ENCODE measurements at places on chromosomes 7 and 10. TPM values are rescaled to one million over a fixed set of nuclear protein-coding genes. Genes with fewer than 3 reads are reported as not detected.

Gene FAM25C
- not detected for total RNA-seq

Gene PRPS1L1
- total RNA-seq = not detected

Gene ETV1
- 34.4 TPM for total RNA-seq

Gene HKDC1
- total RNA-seq = 1.7 TPM

Gene LRRC18
- not detected for total RNA-seq

Gene PON1
- total RNA-seq = not detected

Gene C10orf53
- total RNA-seq = not detected

Gene AKR1C8
- total RNA-seq = not detected

Gene SPACDR
- 0.25 TPM for total RNA-seq

Gene NET1
- total RNA-seq = 16.5 TPM

Gene AASS
- 15.2 TPM for total RNA-seq

Gene RSPH10B
- 2.7 TPM for total RNA-seq

Gene ANKRD2
- total RNA-seq = not detected

Gene RARRES2
- 12.0 TPM for total RNA-seq

Gene INPP5F
- 123 TPM for total RNA-seq

Gene ZNF488
- 2.0 TPM for total RNA-seq

Gene PARD3
- 13.3 TPM for total RNA-seq

Gene ADGRA1
- 3.9 TPM for total RNA-seq

Gene GNGT1
- not detected for total RNA-seq

Gene UCMA
- total RNA-seq = not detected

Gene MYL7
- 0.25 TPM for total RNA-seq

Gene INA
- total RNA-seq = 161 TPM

Gene SAMD9L
- total RNA-seq = 3.0 TPM

Gene CARD11
- total RNA-seq = 0.25 TPM

Gene ENTPD7
- total RNA-seq = 8.6 TPM

Gene CTAGE4
- 0.25 TPM for total RNA-seq

Gene COA1
- total RNA-seq = 32.0 TPM

Gene NRG3
- total RNA-seq = 14.0 TPM

Gene LIPN
- total RNA-seq = 0.25 TPM

Gene LIPJ
- total RNA-seq = 0.74 TPM

Gene VDAC2
- total RNA-seq = 106 TPM

Gene SPDYE9
- 0.49 TPM for total RNA-seq

Gene CXCL12
- 15.0 TPM for total RNA-seq

Gene SYPL1
- total RNA-seq = 37.6 TPM

Gene CCL26
- total RNA-seq = not detected

Gene USP54
- 29.3 TPM for total RNA-seq

Gene TMEM106B
- 31.2 TPM for total RNA-seq

Gene MOGAT3
- total RNA-seq = not detected

Data from temporal lobe (tissue), 4 donors.